ENCODE measurements at places on chromosomes 11 and 22.

DNA sequence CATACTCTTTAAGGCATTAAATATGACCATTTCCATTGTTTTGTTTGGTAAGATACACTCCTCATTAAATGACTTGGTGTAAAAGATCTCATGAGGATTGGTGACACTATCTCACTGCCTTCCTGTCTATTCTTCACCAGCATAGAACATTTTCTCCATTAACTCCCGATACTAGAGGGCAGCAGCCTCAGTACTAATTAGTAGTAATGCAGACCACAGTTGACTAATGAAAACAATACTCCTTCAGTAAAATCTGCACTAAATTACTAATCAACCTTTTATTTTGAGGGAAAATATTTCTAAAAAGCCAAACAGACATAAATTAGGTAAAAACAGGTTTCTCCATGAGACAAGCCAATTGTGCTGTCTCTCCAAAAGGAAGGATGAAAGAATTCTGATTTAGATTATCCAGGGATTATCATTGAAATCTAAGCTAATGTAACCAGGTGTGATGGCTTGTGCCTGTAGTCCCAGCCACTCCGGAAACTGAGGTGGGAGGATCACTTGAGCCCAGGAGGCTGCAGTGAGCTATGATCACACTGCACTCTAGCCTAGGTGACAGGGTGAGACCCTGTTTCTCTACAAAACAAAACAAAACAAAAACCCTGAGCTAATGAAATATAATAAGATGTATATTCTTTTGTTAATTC lies 9.4 kb downstream of the PGM2L1 start:
- peak; percentile 35 for DNase-seq

GRCh38 chr11:11865449-11865848 lies 23.7 kb downstream of the USP47 start:
- DNase-seq = no peak

DNA sequence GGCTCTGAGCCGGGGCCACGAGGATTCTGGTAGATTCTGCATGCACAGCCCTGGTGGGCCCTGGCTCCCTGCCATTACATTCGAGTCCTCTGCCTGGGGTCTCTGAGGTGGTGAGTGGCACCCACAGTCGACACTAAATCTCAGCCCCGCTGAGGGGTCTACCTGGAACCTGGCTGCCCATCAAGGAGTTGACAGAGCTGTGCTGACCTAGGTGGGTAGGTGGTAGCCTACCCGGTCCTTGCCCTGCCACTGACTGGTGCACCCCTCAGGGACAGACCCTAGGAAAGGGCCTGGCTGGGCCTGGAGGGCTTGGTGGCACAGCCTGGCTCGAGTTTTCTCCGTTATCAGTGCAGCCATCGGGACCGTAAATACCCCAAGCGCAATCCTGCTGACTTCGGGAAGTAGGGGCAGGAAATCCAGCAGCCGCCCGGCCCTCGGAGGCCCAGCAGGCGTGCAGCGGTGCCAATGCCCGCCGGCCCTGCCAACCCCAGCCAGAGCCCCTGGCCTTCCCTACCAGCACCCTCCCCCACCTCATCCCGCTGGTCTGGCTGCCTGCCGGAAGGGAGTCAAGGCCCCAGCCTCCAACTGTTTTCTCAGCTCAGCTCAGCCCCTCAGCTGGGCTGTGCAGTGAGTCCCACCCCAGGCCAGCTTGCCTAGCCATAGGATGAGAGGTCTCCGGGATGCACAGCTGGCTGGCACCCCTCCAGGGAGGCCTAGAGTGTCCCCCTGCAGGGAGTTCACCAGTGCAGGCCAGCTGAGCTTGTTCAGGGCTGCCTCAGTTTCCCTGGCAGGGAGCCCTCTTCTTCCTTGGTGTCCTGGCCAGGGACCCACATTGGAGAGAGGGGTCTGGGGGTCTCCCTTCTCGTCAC lies 80.4 kb upstream of the KCNQ1OT1 start:
- DNase-seq = no peak

GRCh38 chr11:64382586-64382985 lies 23.6 kb downstream of the RPS6KA4 start:
- DNase-seq = no peak

- peak; percentile 70 for DNase-seq
These were observed 1.5 kb downstream of the CHEK1 start for GRCh38 chr11:125626288-125626950.

GRCh38 chr11:13929395-13929891 lies 33.1 kb upstream of the SPON1 start:
- no peak for DNase-seq
